ENCODE measurements at places on chromosomes 3 and 15.

- DNase-seq = no peak
Measured at GRCh38 chr15:29087521-29088285, 181.9 kb downstream of the NSMCE3 start.

- no peak for DNase-seq
Measured at GRCh38 chr15:77376770-77377169, 43.1 kb downstream of the PEAK1 start.

- DNase-seq = no peak
Measured at GRCh38 chr15:20643829-20644425, 102.3 kb upstream of the GOLGA6L6 start.

- no peak for DNase-seq
Measured at GRCh38 chr3:15955968-15956367, 158.2 kb upstream of the ANKRD28 start.

GRCh38 chr3:31724116-31724515, 191.4 kb downstream of the STT3B start:
- no peak for DNase-seq

- no peak for DNase-seq
Measured at GRCh38 chr3:157624801-157625200, 121.6 kb upstream of the VEPH1 start.

DNA sequence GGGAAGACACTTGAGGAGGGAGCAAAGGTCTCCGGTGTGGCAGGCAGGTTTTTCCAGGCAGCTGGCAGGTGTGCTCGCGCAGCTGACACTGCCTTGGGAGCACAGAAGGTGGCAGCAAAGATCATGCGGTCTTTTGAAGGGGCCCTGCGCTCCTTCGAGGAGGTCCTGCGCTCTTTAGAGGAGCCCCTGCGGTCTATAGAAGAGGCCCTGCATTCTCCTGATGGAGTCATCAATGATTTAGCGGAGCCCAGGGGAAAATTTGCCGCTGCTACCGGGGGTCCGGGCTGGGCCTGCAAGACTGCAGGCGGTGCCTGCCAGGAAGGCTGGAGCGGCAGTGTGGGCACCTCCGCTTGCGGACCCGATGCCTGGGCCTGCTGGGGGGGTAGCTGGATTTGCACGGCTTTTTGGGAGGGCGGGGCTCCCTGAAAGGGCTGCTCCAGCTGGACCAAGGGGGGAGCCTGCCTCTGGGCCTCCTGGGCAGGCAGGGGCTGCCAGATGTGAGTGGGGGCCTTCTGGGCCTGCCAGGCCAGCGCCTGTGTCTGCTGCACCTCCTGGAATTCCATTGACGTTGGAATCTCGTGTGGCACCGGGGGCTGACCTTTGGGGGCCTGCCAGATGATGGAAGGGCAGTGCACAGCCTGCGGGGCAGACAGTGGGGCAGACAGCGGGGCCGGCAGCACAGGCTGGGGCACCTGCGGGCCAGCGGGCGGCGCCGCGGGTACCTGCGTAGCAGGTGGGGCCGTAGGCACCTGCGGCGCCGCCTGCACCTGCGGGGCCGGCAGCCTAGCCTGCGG, 2.1 kb downstream of the MAGEL2 start:
- DNase-seq = no peak

Data from non-pigmented ciliary epithelial cell (primary cell).